ENCODE measurements at places on chromosomes 7 and 10.
A peak's percentile ranks its signal among the peaks of the same experiment; 100 is the strongest.

- no peak for DNase-seq
Observed at GRCh38 chr10:36118314-36118713, 476.2 kb upstream of the FZD8 start.

GRCh38 chr10:44459671-44460070 lies 74.8 kb upstream of the CXCL12 start:
- DNase-seq, result no peak

DNA sequence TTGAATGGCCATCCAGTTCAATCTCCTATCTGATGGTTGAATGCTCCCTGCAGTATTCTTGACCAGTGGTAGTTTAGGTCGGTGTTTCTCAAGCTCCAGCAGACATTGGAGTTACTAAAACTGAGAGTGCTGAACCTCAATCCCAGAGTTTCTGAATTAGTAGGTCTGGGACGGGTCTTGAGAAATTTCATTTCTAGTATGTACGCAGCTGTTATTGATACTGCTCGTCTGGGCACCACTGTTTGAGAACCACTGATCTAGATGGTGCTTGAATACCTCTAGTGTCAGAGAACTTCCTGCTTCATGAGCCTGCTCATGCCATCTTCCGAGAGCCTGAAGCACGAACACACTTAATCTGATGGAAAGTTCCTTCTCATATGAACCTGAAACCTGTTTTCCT lies 99.4 kb upstream of the CREB5 start:
- DNase-seq, result no peak

GRCh38 chr10:18312374-18313139 lies 172.3 kb downstream of the CACNB2 start:
- no peak for DNase-seq

DNA sequence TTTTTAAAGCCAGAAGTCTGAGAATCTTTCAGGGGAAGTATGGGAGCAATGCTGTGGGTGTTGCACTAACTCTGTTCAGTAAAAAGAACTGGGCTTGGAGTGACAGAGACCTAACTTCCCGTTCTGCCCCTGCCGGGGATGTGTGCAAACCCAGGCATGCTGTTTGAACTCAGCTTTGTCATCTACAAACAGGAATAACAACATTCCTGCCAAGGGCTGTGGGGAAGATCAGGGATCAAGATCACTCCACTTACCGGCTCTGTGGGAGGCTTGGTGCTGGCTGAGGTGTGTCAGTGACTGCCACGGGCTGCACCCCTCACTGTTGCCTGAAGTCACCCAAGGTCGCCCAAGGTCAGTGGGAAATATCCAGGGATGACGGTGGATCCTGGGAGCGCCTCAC lies 23.1 kb upstream of the DRGX start:
- no peak for DNase-seq

- no peak for DNase-seq
Observed at GRCh38 chr7:134829380-134829986, 50.0 kb downstream of the CALD1 start.

GRCh38 chr10:77576444-77577032 lies 61.1 kb downstream of the KCNMA1 start:
- no peak for DNase-seq

- no peak for DNase-seq
Observed at GRCh38 chr7:100378114-100378755, 4.9 kb downstream of the PILRA start.

- DNase-seq, result no peak
Observed at GRCh38 chr10:46518028-46518725, 38.3 kb downstream of the GPRIN2 start.

- no peak for DNase-seq
Observed at GRCh38 chr7:79880312-79880711, 254.3 kb upstream of the GNAI1 start.

DNA sequence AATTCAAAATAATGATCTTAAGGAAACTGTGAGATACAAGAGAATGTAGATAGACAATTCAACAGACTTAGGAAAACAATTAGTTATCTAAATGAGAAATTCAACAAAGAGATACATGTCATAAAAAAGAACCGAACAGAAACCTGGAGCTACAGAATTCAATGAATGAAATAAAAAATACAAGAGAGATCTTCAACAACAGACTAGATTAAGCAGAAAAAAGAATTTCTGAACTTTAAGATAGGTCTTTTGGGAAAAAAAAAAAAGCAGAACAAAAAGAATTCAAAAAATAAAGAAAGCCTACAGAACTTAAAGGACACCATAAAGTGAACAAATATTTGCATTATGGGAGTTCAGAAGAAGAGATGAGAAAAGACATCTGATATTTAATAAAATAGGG lies 129.1 kb upstream of the FOXK1 start:
- DNase-seq, result no peak

DNA sequence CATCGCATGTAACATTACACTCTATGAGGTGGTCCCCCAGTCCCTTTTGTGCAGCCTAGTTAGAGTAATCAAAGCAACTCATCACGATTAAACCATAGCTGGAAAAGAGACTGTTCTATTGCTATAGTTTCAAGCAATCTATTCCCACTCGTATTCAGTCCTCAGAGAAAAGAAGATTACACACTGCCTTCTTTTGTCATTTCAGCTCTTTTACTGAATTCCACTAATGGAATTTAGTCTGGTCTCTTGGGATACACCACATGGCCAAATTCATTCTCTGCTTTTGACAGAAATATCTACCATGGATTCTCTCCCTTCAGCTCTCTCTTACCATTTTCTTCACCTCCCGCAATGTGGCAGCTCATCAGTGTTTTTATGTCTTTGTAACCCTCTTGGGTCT lies 108.9 kb upstream of the HDAC9 start:
- no peak for DNase-seq

GRCh38 chr10:124688889-124689670 lies 55.1 kb downstream of the FAM53B start:
- DNase-seq, result peak; percentile 64

DNA sequence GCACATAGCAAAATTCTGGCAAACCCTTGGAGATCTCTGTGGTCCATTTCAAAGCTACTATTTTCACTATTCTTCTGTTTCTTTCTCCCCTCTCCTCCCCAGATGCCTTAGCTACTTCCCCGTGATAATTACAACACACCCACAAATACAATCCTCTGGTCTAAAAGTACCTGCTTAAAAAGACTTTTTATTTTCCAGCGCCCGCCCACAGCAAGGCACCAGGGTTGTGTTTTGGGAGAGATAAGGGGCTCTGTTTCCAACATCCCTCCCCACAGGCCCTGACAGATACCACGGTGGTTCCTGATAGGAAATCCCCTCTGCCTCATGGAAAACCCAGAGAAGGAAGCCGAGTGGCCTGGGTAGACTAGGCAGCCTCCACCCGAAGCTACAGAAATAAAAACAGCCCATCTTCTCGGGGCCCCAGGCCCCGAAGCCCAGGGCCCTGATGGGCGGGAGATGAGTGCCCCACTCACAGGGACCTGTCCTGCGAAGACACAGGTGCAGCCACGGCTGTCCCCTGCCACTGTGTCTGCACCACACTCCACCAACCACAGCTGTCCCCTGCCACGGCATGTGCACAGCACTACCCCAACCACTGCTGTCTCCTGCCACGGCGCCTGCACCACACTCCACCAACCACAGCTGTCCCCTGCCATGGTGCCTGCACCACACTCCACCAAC lies 19.7 kb downstream of the CALML5 start:
- DNase-seq, result no peak

- DNase-seq, result no peak
Observed at GRCh38 chr7:114450431-114450830, 35.8 kb downstream of the FOXP2 start.

DNA sequence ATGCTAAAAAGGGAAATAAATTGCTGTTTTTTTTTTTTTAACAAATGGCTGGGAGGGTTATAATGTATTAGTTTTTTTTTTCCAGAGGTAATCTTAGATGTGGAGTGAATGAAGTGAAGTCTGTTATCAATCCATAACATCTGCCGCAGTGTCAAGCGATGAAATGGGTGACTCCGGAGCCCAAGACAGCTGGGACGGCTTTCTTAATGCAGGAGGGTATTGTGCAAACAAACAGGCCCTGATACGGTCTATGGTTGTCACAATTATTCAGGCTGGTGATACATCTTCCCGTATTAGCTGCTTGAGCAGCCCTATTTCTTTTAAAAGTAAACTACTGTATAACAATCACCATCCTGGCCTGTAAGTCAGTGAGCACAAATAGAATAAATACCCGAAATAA lies 1231.2 kb downstream of the GATA3 start:
- no peak for DNase-seq

DNA sequence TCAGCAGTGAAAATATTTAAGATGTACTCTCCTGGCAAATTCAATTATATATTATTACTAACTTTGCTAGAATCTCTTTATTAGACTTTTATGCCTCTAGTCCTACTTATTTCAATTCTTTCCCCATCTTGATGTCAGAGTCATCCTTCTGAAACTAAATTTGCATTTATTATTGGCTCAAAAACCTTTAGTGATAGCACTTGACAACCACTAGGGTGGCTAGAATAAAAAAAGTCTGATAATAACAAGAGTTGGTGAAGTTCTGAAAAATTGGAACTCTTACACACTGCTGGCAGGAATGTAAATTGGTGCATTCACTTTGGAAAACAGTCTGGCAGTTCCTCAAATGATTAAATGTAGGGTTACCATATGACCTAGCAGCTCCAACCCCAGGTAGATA lies 73.8 kb downstream of the LSMEM1 start:
- no peak for DNase-seq

GRCh38 chr7:44156453-44157010 lies 15.4 kb upstream of the MYL7 start:
- DNase-seq, result no peak

GRCh38 chr10:6579183-6579903 lies 733 bp downstream of the PRKCQ start:
- peak; percentile 61 for DNase-seq

- DNase-seq, result no peak
Observed at GRCh38 chr10:178208-178607, 43.0 kb downstream of the ZMYND11 start.

- DNase-seq, result no peak
Observed at GRCh38 chr7:128871050-128871449, 8.4 kb downstream of the ATP6V1F start.

DNA sequence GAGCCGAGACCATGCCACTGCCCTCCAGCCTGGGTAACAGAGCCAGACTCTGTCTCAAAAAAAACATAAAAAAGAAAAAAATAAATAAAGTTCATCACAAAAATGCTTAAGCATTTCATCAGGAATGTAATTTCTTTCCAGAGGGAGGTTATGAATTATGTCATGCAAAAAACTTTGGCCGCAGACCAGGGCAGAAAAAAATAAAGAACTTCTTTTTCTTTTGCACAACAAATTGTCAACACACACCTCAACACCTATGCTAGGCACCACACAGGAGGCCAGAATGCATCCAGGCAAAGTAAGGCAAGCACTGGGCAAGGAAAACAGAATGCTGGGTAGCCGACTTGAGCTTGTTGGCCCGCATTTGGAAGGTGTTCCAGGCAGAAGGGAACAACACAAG lies 3.9 kb downstream of the C10orf62 start:
- DNase-seq, result no peak

DNA sequence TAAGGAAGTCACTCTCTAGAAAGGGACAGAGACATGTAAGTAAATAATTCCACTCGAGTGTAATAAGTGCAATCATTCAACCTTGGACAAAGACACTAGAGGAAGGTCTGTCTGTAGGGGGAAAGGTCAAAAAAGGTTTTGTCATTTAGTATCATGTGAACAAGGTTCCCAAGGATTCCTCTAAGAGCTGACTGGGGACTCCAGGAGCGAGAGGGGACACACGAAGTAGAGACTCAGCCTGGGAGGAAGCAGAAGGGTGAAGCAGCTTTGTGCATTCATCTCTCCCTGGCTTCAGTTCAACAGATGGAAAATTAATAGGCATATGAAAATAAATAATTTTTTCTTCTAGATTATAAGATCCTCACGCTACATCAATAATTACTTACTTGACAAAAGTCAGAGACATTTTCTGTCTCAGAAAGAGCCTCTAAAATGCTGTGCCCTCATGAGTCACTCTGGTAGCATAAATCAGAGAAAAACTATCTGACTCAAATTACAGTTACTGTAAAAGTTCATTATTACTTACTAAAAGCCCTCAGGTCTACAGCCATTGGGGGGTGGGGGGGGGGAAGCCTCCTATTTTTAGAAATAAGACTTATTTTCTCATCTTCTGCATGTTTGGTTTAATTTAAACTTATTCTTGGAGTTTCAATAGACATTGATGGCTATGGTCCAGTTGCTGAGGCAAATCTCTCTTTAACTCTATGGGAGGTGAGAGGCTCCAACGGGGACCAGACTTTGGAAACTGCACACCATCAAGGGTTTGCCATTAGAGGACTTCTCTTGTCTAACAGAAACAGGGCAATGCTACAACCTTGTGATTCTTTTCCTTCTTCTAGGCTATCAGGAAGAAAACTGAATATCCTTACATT lies 275.1 kb upstream of the KLF14 start:
- DNase-seq, result no peak

GRCh38 chr10:6342096-6342685 lies 139.5 kb downstream of the PFKFB3 start:
- no peak for DNase-seq
